ENCODE measurements at places on chromosomes 5 and 9.

GRCh38 chr9:129989740-129990139 lies 53.2 kb downstream of the FNBP1 start:
- no peak for DNase-seq

DNA sequence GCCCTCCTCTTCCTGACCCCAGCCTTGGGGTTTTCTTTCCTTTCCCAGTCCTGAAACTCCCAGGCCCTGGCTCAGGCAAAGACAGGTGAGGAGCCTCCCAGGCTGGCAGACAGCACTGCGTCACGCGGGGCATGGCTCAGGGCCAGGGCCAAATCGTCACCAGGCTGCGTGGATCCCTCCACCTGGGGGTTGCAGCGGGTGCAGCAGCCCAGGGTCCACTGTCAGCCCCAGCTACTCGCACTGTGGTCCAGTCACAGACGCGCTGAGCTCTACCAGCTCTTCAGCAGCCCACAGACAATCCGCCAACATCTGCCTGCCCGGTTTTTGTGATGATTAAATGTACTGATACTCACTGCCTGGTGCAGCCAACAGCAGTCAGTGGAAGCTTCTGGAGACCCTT lies 12.1 kb downstream of the FAM78A start:
- no peak for DNase-seq

GRCh38 chr9:71944754-71945375 lies 33.4 kb downstream of the C9orf85 start:
- no peak for DNase-seq

GRCh38 chr9:137580209-137580953 lies 1.7 kb upstream of the DPH7 start:
- DNase-seq, result no peak

- no peak for DNase-seq
These were observed 74.5 kb upstream of the MAP1B start for GRCh38 chr5:72032788-72033187.

DNA sequence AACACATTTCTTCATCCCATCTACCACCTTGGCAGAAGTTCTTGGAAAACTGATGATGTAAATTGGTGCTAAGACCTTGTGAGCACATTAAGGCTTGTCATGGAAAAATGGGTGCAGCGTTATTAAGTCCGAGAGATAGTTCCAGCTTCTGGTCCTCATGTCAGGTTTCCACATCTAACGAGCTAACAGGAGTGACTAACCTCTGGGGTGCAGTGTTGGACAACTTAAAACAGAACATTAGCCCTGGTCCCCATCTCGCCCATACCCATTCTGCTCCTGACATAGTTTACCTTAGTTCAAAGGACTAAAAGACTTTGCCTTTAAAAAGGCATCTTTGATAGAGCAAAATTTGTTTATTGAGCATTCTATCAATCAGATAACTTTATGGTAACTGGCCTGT lies 128.0 kb downstream of the SLC1A3 start:
- no peak for DNase-seq

GRCh38 chr9:114318416-114318815 lies 4.5 kb upstream of the ORM1 start:
- no peak for DNase-seq

DNA sequence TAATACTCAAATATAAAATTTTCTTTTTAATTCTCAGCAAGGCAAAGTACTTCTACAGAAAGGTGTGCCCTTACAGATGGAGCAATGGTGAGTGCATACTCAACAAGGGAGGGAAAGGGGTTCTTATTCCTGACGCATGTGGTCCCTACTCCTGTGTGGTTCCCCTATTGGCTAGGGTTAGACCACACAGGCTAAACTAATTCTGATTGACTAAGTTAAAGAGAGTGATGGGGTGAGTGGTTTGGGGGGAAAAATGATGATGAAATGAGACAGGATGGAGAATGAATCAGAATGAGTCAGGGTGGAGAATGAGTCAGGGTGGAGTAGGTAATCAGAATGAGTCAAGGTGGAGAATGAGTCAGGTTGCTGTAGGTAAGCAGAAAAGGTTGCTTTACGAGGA lies 22.9 kb upstream of the HMGCS1 start:
- DNase-seq, result no peak

DNA sequence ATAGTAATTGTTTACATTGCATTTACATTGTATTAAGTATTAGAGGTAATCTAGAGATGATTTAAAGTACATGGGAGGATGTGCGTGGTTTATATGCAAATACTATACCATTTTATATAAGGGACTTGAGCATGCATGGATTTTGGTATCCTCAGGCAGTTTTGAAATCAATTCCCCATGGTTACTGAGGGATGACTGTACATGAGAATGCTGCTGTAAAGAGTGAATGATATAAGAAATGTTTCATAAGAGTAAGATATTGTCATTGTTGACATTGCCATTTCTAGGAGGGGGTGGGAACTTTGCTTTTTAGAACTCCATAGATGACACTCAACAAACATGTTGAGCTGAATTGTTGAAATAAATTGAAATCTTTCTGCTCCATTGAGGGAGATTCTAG lies 185.0 kb downstream of the SEMA6A start:
- no peak for DNase-seq

DNA sequence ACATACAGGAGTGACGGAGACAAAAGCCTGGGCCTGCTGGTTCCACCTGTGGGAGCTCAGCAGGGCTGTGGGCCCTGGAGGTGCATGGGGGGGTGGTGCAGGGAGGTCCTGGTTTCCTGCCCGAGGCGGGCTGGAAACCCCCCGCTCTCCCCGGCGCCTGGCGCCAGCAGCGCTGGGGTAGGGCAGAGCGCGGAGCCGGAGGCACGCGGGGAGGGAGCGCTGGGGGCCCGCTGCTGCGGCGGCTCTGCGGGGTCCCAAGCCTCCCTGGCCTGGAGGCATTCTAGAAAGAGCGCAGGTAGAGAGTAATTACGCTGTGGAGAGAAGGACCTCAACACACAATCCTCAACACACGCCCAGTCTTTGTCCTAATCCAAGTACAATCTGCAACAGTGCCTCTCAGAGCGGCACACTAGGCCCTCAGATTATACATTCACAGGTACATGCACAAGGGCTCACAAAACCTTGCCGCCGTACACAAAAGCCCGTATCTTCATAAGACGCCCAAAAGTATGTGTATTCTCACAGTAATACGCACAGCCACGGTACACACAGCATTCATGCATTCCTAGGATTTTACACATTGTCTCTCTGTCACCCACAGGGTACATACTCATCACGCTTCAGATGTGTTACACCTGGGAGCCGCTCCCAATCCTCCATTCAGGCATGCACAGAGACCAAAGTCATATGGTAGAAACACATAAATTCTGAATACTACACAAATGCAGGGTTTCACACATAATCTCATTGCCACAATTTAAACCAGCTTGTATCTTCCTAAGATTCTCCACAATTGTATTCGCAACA lies 2.1 kb upstream of the HAND1 start:
- no peak for DNase-seq

DNA sequence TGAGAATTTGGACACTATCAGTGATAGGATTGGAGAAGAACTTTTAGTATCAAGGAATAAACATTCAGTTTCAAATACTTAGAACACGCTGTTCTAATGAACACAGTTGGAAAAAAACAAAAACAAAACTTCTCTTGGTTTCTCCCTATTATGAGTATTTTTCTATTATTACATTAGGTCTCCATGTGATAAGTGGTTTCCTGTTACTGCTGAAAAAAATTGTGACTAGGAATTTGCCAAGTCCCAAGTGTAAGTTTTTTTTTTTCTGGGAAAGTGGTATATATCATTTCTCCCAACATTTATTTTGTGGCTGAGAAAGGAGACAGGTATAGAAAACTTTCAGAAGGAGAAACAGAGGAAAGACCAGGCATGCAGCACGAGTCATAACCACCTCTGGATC lies 41.1 kb downstream of the PCSK1 start:
- no peak for DNase-seq

GRCh38 chr5:927172-928015 lies 34.7 kb downstream of the TRIP13 start:
- DNase-seq, result no peak

- DNase-seq, result no peak
These were observed 104.6 kb upstream of the LRRTM2 start for GRCh38 chr5:138979684-138980280.

DNA sequence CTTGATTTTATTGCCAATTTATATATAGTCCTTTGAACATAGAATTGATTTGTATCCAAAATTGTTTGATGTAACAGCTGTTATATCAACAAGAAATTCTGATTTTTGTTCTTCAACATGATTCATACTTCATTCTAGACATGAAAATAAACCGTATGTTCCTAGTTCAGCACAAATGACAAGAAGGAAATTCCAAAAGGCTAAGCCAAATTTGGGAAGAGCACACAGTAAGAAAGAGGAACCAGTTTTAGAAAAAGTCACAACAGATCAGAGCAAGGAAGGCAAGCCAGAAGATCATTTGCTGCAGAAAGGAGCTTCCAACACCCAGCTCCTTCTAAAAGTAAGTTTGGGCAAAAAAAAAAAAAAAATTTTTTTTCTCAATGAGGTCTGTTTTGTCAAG lies 65.0 kb upstream of the MCCC2 start:
- DNase-seq, result no peak

DNA sequence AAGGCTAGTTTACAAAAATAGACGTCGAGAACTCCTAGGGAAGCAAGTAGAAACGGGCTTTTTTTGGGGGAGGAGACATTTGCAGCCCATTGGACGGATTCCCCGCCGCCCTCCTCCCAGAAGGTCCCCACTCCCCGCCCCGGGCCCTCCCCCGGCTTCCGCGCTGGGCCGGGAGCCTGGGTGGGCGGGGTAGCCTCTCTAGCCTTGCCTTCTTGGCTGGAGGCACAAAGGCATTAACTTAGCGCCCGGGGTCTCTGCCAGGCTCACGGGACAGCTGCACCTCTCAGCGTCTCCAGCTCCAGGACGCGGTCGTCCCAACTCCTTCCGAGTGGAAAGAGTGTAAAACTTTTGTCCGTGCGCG lies at the start of gene DMRTA1:
DMRTA1 (plus strand) TSS at position 236 of the 361 bp plus-strand sequence. CDS start 242 bp downstream, outside the sequence.
- no peak for DNase-seq

DNA sequence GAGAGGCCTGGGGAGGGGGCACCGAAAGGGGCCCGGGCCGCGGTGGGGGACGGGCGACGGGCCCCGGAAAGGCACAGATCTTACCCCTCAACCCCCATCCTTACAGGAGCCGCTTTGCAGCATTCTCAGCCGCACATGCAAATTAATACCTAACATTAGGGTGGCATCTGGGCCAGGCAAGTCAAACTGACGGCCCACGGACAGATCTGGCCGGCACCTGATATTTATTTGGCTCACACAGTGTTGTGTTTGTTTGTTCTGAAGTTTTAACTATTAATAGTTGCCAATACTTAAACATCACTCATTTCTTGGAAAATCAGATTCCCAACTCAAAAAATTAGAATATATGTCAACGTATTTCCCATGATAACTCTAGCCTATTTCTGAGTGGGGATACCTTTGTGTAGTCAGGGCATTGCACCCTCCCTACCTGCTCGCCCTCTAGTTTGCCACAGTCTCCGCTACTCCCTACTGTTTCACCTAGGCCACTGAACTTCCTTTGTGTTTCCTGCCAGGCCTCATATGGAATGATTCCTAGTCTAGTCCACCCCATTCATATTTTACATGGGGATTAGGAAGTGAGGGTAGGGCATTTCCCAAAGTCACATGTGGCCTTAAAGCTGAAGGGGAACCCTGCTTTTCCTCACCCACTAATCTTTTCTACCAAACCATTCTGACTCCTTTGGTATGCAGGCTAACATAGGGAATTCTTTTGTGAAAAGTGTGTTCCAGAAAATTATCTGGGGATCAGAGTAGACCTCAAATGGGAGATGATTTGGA lies 71.9 kb upstream of the LARP1 start:
- DNase-seq, result no peak

DNA sequence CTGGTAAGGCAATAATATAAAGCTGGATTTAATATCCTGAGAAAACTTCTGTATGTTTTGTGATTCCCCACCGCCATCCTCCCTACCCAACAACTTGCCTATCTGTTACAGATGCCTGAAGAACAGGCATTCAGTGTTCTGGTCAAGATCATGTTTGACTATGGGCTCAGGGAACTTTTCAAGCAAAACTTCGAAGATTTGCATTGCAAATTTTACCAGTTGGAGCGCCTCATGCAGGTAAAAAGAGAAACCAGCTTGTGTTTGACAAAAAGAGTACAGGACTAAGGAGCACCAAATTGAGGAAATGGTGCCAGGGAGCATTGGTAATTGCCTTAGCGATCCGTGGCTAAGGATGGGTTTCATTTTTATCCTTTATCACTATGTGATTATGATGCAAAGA lies 40.0 kb downstream of the GPR21 start:
- DNase-seq, result no peak

DNA sequence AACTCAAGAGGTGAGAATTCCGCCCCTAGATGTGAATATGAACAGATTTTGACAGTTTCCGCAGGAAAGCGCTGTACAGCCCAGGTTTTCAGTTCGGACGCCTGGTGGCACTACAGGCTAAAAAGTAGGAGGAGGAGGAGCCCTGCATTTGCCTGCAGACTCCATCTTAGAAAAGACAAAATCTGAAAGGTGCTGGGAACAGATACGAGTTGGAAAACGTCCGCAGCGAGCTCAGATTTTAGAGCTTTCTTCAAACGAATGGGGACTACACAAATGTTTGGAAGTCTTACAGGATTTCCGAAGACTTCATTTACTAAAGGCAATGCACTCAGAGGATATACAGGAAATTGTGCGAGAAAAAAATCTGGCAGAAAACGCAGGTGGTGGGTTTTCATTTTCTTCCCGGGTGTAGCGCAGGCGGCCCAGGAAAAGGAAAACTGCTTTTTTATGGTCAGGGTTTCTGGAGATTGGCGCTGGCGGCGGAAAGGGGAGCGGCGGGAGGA lies 9.9 kb upstream of the PCDHB2 start:
- DNase-seq, result no peak

DNA sequence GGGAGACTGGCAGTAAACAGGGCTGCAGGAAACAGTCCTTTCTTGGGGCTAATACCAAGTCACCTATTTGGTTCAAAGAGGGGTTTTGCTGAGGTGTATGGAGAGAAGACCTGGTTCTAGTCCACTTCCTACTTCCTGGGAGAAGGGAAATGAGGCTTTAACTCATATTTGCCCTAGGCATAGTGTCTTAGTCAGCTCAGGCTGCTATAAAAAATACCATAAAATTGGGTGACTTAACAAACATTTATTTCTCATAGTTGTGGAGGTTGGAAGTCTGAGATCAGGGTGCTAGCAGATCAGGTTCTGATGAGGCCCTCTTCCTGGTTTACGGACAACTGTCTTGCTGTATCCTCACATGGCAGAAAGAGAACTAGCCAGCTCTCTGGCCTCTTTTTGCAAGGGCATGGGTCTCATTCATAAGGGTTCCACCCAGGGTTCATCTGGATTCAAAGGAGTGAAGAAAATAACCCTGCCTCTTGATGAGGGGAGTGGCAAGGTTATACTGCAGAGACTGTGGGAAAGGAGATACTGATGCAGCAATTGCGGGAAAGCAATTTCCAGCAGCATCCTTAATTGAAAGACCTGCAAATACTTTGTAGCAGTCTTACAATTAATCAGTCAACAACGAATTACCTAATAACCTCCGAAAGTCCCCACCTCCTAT lies 40.5 kb downstream of the ANKDD1B start:
- no peak for DNase-seq

- no peak for DNase-seq
These were observed 142.1 kb downstream of the MLLT3 start for GRCh38 chr9:20480249-20480648.

- no peak for DNase-seq
These were observed 441.1 kb downstream of the SEMA5A start for GRCh38 chr5:9104571-9105339.

Measured in activated CD8-positive, alpha-beta memory T cell treated with anti-CD3 and anti-CD28 coated beads for 1 hour (primary cell).